ENCODE measurements at places on chromosomes 4 and X.
A peak's percentile ranks its signal among the peaks of the same experiment; 100 is the strongest.

DNA sequence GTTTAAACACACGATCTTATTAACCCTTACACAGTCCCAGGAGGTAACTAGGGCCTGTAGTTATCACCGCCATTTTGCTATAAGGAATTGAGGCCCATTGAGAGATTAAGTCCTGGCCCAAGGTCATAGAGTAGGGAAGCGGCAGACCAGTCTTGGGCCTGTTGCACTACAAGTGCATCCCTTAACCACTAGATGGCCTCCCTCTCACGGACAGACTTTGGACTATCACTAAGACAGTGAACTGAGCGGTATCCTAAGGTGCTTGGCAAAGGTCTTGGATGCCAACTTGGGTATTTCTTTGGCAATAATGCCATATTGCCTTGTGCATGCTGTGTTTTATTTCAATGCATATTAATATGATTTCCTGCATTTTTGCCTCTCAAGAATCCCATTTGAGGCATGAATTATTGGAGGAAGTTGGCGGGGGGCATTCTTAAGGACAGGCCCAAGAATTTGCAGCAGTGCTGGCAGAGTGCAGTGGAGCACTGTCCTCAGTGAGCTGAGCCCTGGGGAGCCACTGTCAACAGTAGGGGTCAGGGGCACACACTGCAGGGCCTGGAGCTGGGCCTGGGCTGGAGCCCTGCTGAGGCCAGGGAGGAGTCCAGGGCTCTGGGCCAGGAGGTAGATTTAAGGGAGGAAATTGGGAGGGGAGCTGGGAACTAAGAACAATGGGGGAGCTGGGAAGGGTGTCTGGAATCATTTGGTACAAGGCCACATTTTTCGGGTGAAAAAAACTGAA, 147.4 kb downstream of the SMIM20 start:
- DNase-seq: no peak

DNA sequence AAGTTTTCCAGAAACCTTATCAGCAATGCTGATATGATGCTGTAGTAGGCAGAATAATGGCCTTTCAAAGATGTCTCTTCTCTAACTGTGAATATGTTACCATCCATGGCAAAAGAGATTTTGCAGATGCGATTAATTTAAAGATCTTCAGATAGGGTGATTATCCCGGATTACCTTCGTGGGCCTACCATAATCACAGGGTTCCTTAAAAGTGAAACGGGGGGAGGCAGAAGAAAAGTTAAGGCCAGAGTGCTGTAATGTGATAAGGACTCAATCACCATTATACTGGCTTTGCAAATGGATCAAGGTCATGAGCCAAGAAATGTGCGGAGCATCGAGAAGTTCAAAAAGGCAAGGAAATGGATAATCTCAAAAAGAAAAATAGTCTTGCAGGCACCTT, 459.6 kb downstream of the CCSER1 start:
- no peak for DNase-seq

DNA sequence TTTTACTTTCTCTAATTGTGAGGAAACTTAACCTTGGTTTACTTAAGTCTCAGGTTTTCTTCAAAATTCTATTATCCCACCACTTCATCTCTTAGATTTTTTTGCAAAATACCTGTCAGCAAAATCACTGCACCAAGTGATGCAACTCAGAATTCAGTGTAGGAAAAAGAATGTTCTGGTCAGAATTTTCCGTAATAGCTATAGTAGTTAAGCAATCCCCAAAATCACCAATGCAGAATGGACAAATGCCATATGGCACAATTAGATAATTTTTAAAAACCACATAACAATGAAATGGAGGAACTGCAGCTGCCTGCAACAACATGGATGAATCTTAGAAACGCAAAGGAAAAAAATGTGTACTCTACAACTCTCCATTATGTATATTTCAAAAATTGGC, 373.1 kb downstream of the NAF1 start:
- DNase-seq: no peak

- no peak for DNase-seq
Measured at GRCh38 chr4:173883821-173884220, 353.8 kb upstream of the HAND2 start.

DNA sequence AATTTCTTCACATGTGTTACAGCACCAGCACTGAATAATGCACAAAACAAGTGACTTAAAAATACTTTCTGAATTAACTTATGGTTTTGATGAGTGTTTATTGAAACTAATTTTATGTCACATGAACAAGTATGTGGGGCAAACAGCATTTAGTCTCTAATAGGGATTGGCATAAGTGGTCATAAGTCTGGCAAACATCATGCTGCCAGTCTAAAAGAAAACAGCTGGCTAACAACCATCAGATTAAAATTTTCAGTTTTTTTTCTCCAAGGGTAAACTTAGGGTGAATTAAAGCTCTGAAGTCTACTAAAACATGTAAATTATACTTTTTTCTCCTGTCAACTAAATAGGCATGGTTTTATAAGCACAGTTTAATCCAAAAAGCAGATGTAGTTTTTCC, 1014.2 kb downstream of the FAT4 start:
- DNase-seq: no peak

DNA sequence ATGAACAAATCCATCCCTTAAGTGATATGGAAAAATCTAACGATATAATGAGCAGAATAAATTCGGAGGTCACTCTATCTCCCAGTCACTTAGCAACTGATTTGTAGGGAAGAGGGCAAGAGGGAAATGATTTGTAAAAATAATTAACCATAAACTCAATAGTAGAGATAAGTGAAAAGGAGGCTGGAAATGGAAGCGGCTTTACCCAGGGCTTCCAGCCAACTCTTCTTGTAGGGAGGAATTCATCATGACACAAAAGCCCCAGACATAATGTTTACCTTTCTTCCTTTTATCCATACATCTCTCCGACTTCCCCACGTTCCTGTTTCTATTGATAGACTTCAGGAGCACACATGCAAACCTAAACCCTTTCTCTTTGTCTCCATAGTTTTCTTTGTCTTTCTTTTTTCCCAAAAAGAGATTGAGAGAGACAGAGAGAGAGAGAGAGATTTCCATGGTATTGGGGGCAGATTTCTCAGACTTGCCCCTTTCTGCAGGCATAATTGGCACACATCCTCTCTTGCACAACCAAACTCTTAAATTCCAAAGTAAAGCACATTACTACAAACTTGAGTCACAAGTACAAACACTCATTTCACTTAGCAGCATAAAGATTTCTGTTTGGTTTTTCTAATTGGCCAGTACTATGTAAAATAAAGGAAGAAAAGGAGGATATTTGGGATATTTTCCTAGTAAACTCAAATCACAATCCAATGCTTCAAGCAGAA, 140.9 kb downstream of the MAPK10 start:
- no peak for DNase-seq

DNA sequence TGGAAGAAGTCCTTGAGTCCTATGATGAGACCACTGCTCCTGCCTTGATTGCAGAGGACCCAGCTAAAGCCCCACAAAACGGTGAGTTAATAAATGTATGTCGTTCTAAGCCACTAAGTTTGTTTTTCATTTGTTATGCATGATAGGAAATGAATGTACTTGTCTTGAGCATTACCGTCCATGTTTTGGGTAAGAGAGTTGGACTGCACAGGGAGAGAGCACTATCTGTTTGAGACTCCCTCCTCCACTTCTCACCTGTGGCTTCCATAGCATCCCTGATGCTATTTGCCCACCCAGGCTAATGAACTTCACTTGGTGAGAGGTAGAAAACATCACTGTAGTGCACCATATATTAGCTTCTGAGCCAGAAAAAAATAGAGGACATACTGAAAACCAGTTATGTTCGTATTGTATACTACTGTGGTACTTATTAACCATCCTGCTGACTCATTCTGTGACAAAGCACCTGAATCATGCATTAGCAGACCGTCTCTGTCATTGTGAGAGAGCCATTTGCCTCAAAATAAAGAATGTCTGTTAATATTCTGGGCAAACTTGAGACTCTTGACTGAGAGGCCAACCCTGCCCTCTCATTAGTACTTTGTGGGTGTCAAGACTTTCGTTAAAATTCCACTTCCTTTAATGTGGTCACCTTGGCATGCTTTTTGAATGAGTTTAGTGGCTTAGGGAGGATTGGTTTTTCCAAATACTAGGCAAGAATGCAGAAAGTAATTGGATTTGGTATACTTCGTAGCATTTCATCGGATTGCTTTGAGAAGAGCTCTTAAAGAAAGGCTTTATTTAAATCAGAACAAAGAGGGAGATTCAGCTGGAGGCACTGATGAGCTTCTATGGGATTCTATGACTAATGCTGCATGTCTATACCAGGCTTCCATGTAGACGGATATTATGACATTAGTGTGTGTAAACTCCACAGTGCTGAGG, 99.3 kb upstream of the GRPR start:
- DNase-seq: no peak

DNA sequence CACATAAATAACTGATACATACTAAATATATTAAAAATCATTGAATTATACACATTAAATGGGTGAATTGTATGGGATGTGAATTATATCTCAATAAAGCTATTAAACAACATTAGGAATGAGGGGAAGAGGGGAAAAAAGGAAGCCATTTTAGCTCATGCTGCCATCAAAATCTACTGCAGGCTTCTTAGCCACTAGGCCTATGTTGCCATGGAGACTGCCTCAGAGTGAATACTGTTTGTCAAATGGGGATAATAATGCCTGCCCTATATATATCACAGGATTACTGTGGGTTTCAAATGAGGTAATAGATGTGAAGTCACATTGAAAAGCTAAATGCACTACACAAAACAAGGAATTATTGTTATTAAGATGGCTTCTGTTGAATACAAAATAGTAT, 21.2 kb downstream of the TMEM255A start:
- no peak for DNase-seq

DNA sequence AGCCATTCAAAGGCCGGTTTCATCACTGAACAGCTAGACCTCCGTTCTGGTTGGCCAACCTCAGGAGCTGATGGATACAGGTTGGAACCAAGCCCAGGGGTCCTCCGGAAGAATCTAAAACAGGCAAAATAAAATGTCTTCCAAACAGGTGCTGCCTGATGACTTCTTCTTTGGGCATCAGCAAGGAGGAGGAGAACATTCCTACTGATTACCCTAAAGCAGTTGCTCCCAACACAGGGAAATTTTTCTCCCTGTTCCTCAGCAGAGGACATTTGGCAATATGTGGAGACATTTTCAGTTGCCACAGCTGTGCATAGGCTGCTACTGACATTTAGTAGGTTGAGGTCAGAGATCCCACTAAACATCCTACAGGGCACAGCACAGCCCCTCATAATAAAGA, 319.3 kb upstream of the PPARGC1A start:
- no peak for DNase-seq

GRCh38 chrX:145813081-145813480, 4.5 kb upstream of the SLITRK2 start:
- no peak for DNase-seq

- no peak for DNase-seq
Measured at GRCh38 chr4:3612281-3612680, 80.1 kb upstream of the LRPAP1 start.

- peak; percentile 43 for DNase-seq
Measured at GRCh38 chr4:148376151-148376550, 66.1 kb downstream of the NR3C2 start.

- DNase-seq: no peak
Measured at GRCh38 chr4:65791812-65792308, 121.6 kb upstream of the EPHA5 start.

DNA sequence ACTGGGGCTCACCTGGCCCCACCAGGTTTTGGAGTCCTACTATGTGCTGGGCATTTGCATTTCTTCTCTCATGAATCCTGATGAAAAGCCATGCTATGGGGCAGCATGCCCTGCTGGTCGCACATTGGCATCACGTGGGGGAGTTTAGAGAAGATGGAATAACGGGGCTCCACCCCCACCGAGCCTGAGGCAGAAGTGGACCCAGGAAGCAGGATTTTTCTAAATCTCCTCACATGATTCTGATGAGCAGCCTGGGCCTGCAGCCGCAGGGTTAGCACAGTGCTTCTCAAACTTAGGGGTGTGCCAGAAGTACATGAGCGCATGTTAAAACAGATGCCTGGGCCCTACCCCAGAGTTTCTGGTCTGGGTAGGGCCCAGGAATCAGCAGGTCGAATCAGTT, 4.6 kb upstream of the SORCS2 start:
- DNase-seq: no peak

- no peak for DNase-seq
Measured at GRCh38 chrX:26146024-26146423, 7.9 kb downstream of the MAGEB18 start.

DNA sequence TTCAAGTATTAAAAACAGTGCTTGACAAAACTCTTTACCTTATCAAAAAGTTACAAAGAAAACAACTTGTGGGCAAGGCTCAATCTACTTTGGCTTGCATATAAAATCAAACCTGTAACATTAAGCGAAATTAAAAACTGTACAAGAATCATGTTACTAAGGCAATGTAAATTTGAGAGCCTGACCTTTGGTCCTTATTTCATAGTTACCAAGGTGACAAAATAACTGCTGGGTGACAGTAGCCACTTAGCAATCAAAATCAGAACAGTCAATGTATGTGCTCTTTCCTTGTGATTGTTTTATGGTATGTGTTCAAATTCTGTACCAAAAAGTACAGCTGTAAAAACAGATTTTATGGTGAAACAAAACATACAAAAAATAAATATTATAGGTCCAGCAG, 204.0 kb downstream of the RASL11B start:
- no peak for DNase-seq

DNA sequence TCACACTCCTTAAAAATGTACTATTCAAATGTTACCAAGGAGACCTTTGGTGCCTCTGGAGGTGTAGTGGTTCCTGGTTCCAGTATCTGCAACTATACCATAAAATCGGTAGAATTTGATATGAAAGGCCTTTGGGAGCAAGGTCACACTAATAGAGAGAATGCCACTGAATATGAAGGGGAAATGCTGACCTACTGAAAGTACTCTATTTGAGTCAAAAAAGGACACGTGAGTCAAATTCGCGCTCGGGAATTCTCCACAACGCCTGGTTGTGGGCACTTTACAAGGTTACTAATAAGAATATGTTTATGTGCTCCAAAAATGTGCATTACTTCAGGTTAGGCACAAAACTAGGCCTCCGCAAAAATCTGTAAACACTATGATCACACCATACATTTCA, 39.5 kb upstream of the RELL1 start:
- DNase-seq: no peak

DNA sequence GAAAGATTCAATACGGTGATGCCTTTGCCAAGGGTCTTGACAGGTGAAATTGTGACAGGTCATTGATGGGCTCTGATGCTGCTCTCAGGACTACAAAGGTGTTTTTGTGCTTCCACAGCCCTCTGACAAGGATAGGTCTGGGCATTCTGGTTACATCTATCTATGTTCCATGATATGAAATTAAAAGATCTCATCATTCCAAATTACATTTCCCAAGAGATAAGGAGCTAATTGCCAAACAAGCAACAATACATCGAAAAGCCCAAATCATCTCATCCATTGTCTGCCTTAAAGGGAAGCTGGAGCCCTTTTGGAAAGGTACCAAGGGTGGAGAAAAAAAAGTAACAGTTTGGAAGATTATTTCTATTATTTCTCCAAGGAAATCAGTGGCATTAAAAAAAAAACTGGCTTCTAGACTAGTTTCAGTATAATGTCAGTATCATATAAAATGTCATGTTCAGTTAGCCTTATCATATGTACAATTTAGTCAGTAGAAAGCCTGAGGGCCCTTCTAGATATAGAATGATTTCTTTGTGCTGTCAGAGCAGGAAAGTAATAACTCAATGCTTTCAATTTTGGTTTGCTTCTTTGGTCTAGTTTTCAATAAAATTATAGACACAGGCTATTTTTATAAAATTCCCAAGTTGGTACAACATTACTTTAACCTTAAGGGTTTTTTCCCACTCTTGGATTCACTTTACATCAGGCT, 224.5 kb upstream of the GPRIN3 start:
- no peak for DNase-seq
